ENCODE measurements at places on chromosomes 5 and 9.

DNA sequence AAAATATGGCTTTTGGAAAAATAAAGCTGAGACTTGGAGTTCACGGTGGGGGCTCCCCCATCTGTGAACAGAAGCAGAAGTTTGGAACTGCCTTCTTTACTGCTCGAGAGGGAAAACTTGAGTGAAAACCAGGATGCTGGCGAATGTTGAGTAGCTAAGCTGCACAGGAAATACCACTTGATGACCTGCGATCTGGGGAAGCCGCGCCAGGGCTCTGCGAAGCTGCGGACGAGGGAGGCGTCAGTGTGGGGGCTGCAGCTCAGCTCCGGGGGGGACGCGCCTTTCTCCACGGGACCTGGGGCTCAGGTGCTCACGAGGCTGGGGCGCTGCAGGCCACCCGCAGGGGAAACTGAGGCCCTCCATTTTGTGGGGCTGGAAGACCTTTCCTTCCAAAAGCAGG lies 62.3 kb downstream of the TENT4A start:
- no peak for DNase-seq

- DNase-seq = no peak
These were observed 597.6 kb downstream of the RAB3C start for GRCh38 chr5:59180515-59180914.

- peak; percentile 91 for DNase-seq
These were observed 77.5 kb downstream of the RXRA start for GRCh38 chr9:134403682-134404301.

DNA sequence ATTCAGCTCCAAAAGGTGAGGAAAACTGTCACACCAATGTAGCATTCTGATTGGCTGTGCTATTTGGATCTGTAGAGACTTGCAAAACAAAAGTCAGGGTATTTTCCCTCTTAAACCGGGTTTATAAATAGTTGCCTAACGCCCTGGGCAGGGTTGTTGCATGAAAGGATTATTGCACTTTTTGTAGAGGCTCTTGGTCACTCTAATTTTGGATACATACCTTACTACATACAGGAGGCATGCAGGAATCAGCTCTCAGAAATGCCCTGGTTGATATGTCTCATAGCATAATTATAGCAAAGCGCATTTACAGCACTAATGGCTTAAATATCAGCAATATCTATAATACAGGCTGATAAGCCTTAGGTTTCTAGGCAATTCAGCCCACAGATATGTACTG lies 200.0 kb upstream of the GDNF start:
- DNase-seq = no peak

DNA sequence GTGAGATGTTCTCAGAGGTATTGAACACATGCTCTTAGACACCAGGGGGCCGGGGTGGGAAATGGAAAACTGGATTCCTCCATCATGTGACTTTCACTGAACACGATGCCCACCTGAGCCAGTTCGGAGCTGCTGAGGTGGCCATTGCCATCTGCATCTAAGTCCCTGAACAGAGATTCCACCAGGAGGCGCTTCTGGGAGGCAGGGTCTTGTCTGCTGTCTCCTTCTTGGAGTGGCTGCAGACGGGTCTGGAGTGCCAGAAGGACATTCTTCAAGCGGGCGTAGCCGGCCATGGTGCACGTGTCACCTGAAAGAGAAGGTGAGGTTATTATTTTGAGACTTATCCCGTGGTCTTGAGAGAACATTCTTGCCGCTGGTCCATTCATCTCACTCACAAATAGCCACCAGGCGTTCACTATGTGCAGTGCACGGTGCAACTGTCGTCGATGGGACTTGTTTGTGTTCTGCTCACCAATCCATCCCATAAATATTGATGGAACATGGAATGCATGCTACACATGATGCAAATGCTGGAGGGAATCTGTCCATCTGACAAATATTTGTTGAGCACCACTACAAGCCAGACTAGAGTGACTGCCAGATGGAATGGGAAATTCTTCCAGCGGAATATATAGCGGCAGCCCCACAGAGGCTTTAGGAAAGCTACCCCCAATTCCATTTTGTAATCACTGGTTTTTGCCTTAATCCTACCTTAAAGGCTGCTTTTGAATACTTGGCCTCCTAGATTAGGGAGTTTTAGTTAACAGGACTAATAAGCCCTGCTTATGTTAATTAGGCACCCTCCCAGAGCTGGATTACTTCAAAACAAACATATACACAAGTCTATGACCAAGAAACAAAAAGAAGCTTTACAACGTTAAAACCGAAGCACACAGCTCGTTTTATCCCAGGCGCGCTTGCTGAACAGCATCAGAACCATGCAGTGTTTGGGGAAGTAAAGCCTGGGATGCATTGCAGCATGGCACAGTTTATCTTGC lies 264.8 kb downstream of the HSPA4 start:
- no peak for DNase-seq

- DNase-seq = no peak
These were observed 104.0 kb upstream of the ACTBL2 start for GRCh38 chr5:57586649-57587048.

GRCh38 chr5:72380492-72381274 lies 60.5 kb downstream of the PTCD2 start:
- DNase-seq = no peak

DNA sequence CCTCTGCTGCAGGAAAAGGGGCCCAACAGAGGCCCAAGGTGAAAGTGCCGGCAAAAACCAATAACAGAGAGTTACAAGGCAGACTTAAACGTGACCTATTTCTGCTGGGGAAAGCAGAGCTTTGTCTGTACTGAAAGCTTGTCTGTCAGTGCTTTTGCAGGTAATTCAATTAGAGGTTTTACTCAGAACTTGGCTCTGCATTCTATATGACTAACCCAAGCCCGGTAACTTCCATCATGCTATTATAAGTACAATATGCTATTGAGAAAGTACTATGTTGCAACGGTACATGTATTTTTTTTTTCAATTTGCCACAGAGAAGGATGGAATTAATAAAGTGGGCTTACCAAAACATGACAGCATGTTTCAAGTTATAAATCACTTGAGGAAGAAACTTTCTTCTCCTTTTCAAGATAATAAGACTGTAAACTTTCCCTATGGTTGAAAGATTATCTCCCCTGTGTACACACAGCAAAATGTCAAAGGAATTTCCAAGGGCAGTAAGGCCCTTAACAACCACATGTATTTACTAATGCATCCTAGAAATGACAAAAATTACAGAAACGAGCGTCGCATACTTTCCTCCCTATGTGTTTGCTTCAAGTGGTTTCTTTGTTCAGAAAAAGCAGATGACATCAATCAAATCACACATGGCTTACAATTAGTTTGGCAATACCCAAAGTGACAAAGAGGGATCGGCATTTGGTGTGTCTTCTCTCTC lies 282.4 kb downstream of the EFNA5 start:
- peak; percentile 87 for DNase-seq

DNA sequence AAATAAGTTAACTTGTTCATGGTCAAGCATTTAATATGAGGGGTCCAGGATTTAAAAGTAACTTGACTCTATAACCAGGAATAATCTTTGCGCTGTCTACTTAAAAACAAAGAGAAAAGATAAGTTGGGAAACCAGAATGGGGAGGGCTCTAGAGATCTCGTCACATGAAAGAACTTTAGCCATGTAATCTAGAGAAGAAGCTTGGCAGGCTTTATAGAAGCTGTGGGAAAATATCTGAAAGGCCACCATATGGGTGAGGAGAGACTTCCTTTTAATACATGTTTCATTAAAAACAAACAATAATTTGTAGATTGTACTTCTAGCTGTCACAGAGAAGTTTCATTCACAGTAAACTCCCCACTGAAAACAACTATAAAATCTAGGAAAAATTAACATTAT lies 46.7 kb upstream of the PPP1R2B start:
- DNase-seq = no peak

DNA sequence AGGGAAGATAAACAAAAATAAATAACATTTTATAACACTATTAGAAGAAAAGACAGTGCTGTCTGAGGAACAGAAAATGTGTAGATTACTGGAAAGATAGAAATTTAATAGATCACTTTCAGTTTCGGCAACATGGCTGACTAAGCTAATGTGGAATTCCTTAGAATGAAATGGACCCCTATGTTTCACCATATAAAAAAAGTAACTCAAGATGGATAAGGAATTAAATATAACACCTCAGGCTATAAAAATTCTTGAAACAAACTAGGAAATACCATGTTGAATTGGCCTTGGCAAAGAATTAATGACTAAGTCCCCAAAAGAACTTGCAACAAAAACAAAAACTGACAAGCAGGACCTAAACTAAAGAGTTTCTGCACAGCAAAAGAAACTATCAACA lies 558.3 kb downstream of the CHSY3 start:
- no peak for DNase-seq

GRCh38 chr5:140151144-140152021 lies 23.6 kb upstream of the CYSTM1 start:
- no peak for DNase-seq

- no peak for DNase-seq
These were observed 36.6 kb upstream of the VCAN start for GRCh38 chr5:83434946-83435345.

DNA sequence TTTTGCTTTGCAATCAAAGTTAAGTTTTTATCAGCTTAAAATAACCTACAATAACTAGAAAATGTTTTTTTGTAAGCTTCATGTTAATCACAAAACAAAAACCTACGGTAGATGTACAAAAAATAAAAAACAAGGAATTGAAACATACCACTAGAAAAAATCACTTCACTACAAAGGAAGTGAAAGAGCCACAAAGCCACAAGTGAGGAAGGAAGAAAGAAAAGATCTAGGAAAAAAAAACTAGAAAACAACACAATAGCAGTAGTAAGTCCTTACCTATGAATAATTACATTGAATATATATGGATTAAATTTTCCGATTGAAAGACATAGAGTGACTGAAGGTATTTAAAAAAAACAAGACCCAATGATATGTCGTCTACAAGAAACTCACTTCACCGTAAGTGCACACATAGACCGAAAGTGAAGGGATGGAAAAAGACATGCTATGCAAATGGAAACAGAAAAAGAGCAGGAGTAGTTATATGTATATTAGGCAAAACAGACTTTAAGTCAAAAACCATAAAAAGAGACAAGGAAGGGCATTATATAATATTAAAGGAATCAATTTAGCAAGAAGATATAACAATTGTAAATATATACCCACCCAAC lies 13.4 kb upstream of the ZDHHC21 start:
- DNase-seq = no peak

DNA sequence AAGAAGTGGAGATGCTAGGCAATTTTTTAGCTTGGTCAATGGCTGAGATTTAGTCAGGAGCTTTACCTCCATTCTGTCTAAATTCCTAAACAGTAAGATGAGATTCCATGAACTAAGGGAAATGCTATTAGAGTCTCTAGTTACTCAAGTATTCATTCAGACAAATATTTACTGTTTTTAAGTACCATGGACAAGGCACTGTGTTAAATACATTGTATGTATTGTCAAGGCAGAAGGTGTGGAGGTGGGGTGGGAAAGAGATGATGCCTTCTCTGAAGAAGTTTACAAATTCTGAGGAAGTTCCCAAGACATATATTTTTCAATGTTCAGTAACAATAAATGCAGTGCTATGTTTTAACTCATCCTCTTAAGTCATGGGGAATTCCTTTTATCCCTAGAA lies 459.9 kb upstream of the NMUR2 start:
- no peak for DNase-seq

DNA sequence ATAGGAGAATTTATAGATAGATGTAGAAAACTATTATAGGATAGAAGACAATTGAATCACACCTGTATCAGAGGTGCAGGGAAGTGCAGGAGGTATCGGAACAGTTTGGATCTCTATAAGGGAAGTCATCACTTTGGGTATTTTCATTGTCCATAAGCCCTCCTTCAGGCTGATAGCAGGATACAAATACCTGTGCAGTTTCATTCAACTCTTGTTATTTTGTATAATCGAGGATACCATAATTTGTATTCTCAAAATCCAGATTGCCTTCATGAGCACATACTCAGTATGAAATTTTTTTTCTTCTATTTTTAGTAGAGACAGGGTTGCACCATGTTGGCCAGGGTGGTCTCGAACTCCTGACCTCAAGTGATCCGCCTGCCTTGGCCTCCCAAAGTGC lies 289.1 kb downstream of the AOPEP start:
- no peak for DNase-seq

DNA sequence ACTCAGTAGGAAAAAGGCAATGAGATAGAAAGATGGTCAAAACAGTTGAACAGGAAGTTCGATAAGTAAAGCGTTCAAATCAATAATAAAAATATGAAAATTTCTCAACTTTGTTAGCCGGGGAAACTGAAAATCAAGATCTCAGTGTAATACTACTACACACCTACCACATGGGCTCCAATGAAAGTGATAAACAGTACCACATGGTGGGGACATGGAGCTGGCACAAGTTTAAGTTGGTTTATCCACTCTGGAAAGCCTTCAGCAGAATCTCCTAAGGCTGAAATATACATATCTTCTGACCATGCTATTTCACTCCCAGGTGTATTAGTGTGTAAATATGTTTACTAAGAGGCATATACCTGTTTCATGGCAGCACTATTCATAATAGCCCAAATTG lies 126.8 kb downstream of the NXNL2 start:
- DNase-seq = no peak

DNA sequence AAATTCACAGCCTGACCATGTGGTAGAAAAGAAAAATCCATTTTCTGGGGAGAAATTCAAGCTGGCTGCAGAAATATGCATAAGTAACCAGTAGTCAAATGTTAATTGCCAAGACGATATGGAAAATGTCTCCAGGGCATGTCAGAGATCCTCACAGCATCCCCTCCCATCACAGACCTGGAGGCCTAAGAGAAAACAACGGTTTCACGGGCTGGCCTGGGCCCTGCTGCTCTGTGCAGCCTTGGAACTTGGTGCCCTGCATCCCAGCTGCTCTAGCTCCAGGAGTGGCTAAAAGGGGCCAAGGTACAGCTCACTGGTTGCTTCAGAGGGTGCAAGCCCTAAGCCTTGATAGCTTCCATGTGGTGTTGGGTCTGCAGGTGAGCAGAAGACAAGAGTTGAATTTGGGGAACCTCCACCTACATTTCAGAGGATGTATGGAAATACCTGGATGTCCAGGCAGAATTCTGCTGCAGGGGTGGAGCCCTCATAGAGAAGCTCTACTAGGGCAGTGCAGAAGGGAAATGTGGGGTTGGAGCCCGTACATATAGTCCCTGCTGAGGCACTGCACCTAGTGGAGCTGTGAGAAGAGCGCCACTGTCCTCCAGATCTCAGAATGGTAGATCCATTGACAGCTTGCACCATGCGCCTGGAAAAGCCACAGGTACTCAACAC lies 49.7 kb downstream of the PTBP3 start:
- no peak for DNase-seq

DNA sequence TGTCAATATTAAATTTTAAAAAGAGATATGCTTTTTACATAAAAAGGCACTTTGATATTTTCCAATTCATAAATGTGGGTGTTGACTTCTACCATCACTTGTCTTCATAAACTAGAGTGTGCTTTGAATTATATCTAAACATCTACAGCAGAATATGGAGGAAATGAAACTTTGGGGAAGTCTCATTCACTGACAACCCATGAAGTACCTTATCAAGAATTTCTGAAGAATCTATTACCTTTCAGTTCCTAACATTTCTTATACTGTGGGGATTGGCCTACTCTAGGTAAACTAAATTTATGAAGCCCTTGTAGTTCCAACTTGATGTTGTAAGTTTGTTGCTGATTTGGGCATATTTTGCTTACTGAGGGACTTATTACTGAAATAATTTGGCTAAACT lies 81.9 kb downstream of the EMB start:
- DNase-seq = no peak
